Hepatocyte (in vitro differentiated cells): ENCODE measurements at places on chromosomes 6 and 20. TPM values are rescaled to one million over a fixed set of nuclear protein-coding genes. Genes with fewer than 3 reads are reported as not detected.

The PRPH2 gene
- polyA plus RNA-seq, result not detected in 2 replicates

The PDE7B gene
- 1.2 and 3.4 TPM in 2 replicates for polyA plus RNA-seq

The CARMIL1 gene
- polyA plus RNA-seq, result 15.5 and 19.5 TPM in 2 replicates

DNA sequence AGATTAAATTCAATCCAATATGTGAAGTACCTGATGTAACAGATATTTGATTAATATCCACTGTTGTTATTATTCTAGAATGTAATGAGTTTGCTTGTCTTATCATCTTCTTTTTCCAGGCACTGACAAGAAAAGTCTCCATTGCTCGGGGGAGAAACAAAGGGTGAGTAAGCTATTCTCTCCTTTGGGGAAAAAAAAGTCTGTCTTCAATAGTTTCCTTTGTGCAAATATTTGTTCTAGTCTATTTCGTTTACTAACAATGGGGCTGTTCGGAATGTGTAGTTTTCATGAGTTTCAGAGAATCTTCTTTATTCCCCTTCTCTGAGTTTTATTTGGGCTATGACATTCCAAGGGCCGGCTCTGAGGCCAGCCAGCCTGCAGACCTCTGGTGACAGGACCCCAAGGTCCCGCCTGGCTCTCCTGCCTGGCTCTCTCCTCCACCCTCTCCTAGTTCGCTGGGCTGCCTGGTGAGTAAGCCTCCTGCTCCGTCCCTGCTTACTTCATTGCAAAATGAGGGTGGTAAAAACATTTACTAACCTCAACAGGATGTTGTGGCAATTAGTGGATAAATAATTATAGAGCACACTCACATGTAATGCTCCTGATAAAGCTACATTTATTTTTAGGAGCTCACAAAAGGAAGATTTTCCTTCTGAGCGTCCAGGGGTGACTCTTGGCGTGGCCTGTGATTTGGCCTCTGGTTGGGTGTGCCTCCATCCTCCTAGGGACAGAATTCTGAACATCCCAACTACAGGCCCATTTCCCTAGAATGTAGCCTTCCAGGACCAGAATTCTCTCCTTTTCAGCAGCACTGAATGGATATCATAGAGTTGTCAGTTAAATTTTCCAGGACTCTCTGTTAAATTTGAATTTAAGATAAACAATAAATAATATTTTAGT, 43.1 kb upstream of the SNX9 start:
- no peaks in the 10 kb centered on the region for H3K4me1 ChIP-seq
- no peak for DNase-seq
- H3K4me3 ChIP-seq, result no peak overlapping the region
- no peaks in the 10 kb centered on the region for H3K27me3 ChIP-seq
- no peaks in the 10 kb centered on the region for H3K36me3 ChIP-seq

GRCh38 chr6:130303431-130303830, 62.4 kb upstream of the TMEM200A start:
- no peak overlapping the region for H3K27ac ChIP-seq
- peaks cover 9% of the 10 kb centered on the region for H3K4me1 ChIP-seq
- no peak overlapping the region for H3K4me3 ChIP-seq
